PC-9 (cell line): ENCODE measurements at places on chromosomes 5 and 9. TPM values are rescaled to one million over a fixed set of nuclear protein-coding genes. Genes with fewer than 3 reads are reported as not detected.

DNA sequence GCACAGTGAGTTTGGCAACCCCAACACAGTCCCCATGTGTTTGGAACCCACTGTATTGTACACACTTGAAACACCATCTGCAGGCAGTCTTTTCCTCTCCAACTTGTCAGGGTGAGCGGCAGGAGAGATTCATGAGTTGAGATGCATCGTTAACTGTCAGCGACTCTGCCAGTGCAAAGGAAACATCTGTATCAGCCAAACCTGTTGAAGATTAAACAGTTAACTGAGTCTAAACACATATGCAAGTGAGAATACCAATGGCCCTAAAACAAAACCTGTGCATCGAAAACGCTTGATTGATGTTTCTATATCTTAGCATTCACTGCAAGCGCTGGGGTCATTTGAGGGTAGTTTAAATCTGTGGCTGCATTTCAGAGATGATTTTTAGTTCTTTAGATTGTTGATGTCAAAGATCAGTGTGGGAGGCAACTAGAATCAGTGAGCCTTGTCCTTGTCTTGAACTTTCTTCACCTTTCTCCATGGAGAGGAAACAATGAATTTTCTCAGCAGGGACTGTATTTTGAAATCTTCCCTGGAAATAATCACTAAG lies 41.3 kb upstream of the PAM start:
- peaks cover 4% of the 10 kb centered on the region for H3K4me1 ChIP-seq
- no peak overlapping the region for H3K4me3 ChIP-seq
- no peaks in the 10 kb centered on the region for H3K27me3 ChIP-seq
- no peak for DNase-seq
- H3K27ac ChIP-seq: no peak overlapping the region

Gene IL9
- total RNA-seq: not detected in 2 replicates

DNA sequence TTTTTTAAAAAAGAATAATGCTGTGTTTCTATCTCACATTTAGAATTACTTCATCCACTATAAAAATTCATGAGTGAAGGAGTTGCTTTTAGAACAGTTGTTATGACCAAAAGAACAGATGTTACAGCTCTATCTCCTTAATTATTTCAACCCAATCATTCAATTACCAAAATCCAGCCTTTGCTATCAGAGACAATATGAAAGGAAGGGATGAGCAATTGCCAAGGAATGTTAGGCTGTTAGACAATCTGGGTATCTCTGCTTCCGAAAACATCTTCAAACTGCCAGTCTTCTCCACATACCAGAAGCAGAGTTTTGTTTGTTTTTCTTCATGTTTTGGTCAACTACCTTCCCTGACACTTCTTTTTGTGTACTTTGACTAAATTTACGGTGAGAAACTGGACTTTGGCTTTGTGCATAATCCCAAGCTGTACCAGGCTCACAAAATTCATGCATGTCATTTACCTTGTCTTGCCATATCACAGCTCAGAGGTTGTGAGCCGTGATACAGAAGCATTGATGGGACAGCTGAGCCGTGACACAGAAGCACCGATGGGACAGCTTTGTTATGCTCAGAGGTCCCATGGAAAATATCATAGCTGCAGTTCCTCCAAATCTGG lies 405.5 kb downstream of the KIF4B start:
- H3K4me3 ChIP-seq: no peak overlapping the region
- H3K27me3 ChIP-seq: no peaks in the 10 kb centered on the region
- no peak overlapping the region for H3K27ac ChIP-seq

DNA sequence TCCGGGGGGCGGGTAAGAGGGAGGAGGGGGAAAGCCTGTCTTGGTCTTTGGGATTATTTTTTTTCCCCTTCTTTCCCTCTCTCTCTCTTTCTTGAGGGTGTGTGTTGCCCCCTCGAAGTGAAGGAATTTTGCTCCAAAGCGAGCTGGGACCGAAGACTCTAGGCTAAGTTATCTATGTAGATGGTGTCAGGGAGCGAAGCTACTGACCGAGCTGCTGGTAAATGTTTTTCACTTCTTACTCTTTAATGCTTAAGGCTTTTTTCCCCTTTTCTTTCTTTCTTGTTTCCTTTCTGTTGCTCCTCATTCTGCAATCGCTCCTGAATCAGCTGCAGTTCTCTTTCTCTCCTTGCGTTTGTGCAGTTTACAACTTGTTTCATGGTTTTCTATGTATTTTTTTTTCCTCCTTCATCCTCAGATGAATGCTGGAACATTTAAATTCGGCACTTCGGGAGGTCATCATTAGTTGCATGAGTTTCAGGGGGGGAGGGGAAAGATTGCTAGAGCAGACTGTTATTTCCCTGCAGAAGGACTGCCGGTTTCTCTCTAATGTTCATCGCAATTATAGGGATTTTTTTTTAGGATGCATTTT lies 1312.0 kb upstream of the WWC1 start:
- H3K36me3 ChIP-seq: no peaks in the 10 kb centered on the region
- no peak for DNase-seq
- H3K27ac ChIP-seq: no peak overlapping the region
- H3K4me3 ChIP-seq: no peak overlapping the region

Gene DOK3
- total RNA-seq: 12.2 and 12.3 TPM in 2 replicates

DNA sequence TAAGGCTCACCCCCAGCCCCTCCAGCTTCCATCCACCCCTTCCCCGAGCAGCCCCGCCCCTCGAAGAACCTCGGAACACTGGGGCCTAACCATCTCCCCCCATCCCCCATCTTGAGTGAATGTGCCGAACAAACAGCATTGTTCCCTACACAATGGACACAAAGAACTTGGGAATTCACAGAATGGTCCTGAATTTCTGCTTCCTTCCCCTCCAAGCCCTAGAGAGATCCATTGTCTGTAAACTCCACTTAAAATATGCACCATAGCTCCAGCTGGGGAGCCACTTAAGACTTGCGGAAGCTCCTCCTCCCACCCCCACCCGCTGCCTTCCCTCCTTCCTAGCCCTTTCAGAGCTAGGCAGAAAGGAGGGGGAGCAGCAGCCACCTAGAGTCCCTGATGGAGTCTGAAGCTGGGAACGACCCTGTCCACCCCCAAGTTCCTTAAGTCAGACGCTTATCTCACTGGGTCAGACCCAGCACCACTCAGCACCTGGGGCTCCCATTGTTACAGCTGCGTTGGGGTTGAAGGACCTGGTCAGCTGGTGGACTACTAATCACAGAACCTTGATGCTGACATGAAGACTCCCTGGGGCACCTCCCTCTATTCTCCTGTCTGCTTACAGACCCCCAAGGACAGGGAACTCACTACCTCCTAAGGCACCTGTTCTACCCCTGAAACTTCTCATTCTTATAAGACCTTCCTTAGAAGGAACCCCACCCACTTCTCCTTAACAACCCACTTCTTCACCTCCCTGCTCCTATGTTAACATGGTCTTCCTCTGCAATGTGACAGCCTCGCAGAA lies 61.4 kb downstream of the PCDH1 start:
- no peaks in the 10 kb centered on the region for H3K27me3 ChIP-seq
- H3K27ac ChIP-seq: no peak overlapping the region
- H3K4me3 ChIP-seq: no peak overlapping the region
- DNase-seq: no peak

GRCh38 chr5:142097681-142098080 lies 10.9 kb upstream of the NDFIP1 start:
- H3K36me3 ChIP-seq: no peaks in the 10 kb centered on the region
- H3K4me1 ChIP-seq: peaks cover 9% of the 10 kb centered on the region
- H3K27me3 ChIP-seq: no peaks in the 10 kb centered on the region
- no peak overlapping the region for H3K4me3 ChIP-seq
- H3K27ac ChIP-seq: no peak overlapping the region

Gene PIP5KL1
- 21.9 and 22.5 TPM in 2 replicates for total RNA-seq

DNA sequence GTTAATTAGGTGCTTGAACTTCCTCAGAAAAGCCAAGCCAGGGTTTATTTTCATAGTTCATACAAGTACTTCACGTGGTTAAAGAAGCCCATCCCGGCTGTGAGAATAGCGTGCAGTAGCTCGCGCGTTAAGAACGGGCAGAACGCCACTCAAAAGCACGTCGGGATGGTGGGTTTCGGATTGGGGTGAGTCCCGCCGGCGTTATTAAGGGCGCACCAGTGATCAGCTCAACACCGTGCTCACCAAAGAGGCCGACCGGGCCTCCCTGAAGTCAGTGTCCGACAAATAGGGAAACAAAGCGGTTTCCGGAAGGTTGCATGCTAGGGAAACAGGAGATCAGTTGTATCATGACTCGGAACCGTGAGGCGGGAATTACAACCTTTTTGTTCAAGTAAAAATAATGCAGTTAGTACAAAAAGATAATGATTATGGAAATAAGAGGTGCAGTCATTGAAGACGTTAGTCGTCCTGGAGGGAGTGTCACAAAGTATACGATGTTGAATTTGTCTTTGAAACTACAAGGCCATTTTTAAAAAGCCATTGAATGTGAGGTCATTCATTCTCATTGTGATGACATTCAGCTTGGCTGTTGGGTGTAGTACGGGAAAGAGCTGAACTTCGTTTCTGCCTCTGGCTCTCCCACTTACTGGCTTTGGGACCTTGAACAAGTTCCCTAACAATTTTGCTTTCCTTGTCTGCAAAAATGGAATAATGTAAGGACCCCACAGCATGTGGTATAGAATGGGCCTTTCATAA lies 992 bp downstream of the SETD9 start:
- H3K27ac ChIP-seq: peak overlapping the region; percentile 85
- DNase-seq: no peak
- H3K27me3 ChIP-seq: no peaks in the 10 kb centered on the region
- H3K4me3 ChIP-seq: peak overlapping the region; percentile 98
- H3K36me3 ChIP-seq: no peaks in the 10 kb centered on the region

Gene EDIL3
- 6.7 and 7.2 TPM in 2 replicates for total RNA-seq

GRCh38 chr5:31008231-31008630 lies 185.3 kb upstream of the CDH6 start:
- no peak for DNase-seq
- H3K4me1 ChIP-seq: no peaks in the 10 kb centered on the region
- no peaks in the 10 kb centered on the region for H3K27me3 ChIP-seq
- no peak overlapping the region for H3K27ac ChIP-seq
- no peaks in the 10 kb centered on the region for H3K36me3 ChIP-seq

DNA sequence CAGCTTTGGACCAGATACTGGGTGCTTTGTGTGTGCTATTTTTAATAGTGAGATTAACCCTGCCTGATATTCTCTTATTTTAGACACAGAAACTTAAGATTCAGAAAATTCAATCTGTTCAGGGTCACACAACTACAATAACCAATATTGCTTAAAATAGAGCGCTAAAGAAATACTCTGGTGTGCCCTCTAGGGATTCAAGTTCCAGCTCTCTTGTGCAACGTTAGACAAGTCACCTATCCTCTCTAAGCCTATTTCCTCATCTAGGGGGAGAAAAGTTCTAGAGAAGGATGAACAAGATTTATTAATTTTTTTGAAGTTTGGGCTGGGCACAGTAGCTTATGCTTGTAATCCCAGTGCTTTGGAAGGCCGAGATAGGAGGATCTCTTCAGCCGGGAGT lies 2.1 kb upstream of the SCAI start:
- no peak overlapping the region for H3K4me3 ChIP-seq
- no peaks in the 10 kb centered on the region for H3K27me3 ChIP-seq
- H3K36me3 ChIP-seq: peaks cover 14% of the 10 kb centered on the region; the same call in 1 of the 2 replicates
- DNase-seq: no peak
- no peak overlapping the region for H3K27ac ChIP-seq
- peaks cover 5% of the 10 kb centered on the region; the same call in 1 of the 2 replicates for H3K4me1 ChIP-seq

Gene ARID3C
- total RNA-seq: not detected in 2 replicates

Gene MLANA
- not detected in 2 replicates for total RNA-seq

Gene IFNK
- not detected in 2 replicates for total RNA-seq

DNA sequence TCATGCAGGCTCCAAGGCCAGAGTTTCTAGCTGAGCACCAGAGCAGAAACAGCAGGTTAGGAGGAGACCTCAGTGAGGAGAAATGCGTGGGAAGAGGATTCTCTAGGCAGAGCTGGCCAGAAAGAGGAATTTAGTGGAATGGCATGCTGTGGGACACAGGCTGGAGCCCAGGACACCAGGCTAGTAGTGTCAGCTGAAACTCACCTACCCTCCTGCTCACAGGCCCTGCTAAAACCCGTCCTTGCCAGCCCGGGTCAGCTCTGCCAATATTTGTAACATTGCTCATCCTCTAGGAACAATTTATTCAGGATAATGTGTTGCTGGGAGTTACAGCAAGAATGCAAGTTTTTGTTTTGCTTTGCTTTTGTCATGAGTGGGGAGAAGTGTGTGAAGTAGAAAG lies 40.2 kb upstream of the AGXT2 start:
- no peaks in the 10 kb centered on the region for H3K36me3 ChIP-seq
- DNase-seq: peak; percentile 23
- no peaks in the 10 kb centered on the region for H3K4me1 ChIP-seq
- H3K27ac ChIP-seq: no peak overlapping the region
- peaks cover 71% of the 10 kb centered on the region for H3K27me3 ChIP-seq
- H3K4me3 ChIP-seq: no peak overlapping the region

- no peak overlapping the region for H3K4me3 ChIP-seq
- no peak overlapping the region for H3K27ac ChIP-seq
- H3K36me3 ChIP-seq: no peaks in the 10 kb centered on the region
- H3K4me1 ChIP-seq: peaks cover 11% of the 10 kb centered on the region
Measured at GRCh38 chr5:54663866-54664265, 146.3 kb downstream of the SNX18 start.

Gene NRARP
- total RNA-seq: 20.6 and 25.8 TPM in 2 replicates

DNA sequence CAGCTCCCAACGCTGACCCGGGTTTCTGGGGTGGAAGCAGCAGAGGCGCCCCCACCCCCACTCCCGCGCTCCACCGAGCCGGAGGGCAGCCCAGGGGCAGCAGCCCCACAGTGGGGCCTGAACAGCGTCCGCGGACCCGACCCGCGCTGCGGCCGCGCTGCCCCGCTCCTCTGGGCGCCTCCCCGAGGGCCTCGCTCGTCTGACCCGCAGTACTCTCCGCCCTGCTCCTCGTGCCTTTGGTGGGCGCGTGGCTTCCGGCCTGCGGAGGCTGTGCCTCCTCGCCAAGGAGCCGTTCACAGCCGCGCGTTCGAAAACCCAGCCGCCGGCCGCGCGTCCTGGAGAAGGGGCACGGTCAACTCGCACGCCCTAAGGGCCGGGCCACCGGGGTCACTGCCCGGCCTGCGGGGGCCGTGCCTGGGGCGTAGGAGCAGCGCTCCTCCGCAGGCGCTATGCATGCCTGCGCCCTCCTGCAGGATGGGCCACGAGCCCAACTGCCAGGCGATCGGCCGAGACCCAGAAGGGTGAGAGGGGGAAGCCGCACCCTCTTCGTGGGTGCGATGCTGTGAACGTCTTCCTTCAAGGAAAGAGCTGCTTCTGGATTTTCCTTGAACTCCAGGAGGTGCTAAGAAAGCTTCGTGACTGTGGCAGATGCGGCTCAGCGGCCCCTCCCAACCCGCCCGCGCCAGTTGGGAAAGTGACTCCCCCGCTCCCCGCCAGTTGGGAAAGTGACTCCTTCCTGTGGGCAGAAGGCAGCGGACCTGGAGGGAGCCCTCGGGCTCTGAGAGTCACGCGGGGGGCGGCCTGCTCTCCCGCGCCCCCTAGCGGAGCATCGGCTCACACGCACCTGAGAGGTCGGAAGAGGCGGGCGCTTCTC lies 82.7 kb downstream of the HSD17B3 start:
- H3K36me3 ChIP-seq: no peaks in the 10 kb centered on the region
- H3K27me3 ChIP-seq: peaks cover 13% of the 10 kb centered on the region
- DNase-seq: peak; percentile 52
- no peaks in the 10 kb centered on the region for H3K4me1 ChIP-seq

Gene PCDHGB1
- total RNA-seq: not detected in 2 replicates
